Right renal cortex interstitium (tissue), 3 donors: ENCODE measurements at places on chromosomes 6 and 20.

DNA sequence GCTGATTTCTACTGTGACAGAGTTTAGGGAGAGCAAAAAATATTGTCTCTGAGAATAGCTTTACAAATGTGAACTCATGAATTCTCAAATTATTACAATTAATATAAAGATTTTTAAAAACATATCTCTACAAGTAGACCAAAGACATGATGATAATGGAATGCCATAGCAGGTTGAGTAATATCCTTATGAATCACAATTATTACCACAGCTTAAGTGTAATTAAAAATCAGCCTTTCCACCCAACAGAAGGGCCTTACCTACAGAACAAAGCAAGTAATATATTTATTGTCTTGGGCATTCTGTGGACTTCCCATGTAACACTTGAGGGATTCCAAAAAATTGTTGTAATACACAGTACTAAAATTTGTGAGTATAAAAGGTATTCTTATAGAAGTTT, 1099.6 kb upstream of the GJE1 start:
- DNase-seq = no peak

GRCh38 chr20:2708665-2709064, 16.1 kb downstream of the EBF4 start:
- no peak for DNase-seq

DNA sequence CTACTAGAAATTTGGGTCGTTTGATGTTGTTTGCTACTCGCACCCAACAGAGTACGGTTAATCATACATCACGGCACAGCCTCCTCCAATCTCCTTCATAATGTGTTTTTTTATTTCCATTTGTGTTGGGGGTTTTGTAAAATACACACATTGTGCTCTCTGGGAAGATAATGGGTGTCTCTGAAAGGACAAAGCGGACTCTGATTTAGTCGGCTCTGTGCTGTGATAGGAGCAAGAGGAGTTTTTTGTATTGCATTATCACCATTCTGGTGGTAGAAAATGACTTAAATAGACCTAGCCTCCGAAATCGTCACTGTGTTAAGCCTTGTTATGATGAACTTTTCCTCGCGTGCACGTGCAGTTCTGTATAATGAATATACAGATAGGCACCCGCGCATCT, 196.3 kb downstream of the CDH4 start:
- DNase-seq = no peak

DNA sequence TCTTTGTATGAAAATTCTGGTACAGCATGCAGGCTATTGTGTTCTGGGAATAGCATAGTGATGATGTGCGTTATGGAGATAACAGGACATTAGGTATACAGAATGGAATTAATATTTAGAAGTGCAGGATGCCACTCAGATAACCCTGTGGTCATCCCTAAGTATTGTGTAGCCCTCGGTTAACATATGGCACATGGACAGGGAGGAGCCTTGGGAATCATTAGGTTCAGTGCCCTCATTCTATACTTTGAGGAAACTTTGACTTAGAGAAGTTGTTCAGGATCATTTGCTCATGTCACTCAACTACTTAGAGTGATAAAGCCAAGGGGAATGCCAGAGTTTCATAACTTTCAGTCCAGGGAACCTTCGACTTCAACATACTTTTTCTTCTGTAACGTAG, 185.9 kb downstream of the UST start:
- DNase-seq = no peak

DNA sequence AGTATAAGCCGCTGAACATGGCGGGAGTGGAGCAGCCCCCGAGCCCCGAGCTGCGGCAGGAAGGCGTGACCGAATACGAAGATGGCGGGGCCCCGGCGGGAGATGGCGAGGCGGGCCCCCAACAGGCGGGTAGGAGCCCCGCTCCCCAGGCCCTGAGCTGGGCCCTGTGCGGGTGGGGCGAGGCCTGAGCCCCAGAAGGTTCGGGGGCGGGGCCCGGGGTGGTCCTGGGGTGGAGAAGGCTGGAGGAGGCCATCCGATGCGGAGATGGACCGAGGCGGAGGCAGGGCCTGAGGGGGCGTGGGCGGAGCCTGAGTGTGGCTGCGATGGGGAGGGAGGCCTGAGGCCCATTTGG, 7.1 kb downstream of the L3MBTL1 start:
- DNase-seq = no peak

- no peak for DNase-seq
Measured at GRCh38 chr20:62128502-62128901, 6.2 kb downstream of the LSM14B start.

GRCh38 chr20:25532971-25533391, 52.4 kb downstream of the NINL start:
- DNase-seq = no peak

DNA sequence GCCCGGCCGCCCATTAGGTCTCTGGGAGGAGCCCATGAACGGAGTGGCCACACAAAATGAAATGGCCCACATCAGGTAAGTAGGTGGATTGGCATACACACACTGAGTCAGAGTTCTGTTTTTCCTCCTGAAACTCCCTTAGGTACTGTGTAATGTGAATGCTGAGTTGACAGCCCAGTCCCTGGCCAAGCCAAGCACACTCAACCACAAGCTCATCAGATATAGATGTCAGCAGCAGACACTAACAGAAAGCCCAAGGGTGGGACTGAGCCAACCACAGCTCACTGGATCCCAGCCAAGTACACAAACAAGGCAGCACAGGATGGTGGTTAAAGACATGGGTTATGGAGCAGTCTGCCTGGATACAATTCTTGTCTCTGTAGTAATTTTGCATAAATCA, 403.4 kb downstream of the GJA1 start:
- DNase-seq = no peak

DNA sequence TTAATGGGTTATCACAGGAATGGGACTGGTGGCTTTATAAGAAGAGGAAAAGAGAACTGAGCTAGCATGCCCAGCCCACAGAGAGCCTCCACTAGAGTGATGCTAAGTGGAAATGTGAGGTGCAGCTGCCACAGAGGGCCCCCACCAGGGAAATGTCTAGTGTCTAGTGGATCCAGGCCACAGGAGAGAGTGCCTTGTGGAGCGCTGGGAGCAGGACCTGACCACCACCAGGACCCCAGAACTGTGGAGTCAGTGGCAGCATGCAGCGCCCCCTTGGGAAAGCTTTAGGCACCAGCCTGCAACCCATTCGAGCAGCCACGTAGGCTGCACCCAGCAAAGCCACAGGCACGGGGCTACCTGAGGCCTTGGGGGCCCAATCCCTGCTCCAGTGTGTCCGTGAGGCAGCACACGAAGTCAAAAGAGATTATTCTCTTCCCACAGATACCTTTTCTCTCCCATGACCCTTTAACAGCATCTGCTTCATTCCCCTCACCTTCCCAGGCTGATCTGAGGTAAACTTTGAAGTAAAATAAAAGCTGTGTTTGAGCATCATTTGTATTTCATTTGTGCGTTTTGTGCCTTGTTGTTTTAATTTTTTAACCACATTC, 4.4 kb downstream of the HLA-E start:
- no peak for DNase-seq

- DNase-seq = no peak
Measured at GRCh38 chr6:39849764-39850163, 57.6 kb downstream of the DAAM2 start.

DNA sequence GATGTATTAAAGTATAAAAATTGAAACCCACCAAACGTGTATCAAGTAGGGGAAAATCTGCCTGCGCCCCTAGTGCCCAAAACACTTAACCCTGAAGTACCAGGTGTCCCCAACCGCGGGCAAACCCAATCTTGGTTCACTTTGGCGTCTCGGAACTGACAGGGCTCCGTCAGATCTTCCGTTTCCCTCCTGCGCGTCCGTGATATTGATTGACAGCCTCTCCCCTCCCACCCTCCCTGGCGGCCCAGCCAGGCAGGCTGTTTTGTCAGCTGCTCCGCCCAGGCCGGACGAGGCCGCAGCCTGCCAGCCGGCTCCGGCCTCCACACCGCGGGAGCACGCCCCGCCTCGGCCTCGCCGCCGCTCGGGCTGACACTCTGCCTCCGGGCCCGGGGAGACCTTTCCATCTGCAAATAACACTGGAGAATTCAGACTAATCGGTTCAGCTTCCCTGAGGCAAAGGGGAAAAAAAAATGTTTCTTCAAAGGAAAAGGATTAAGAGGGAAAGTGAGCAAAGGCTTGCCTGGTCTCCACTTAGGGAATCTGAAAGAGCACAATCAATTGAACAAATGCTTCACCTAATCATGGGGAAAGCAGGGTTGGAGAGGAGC, 234.9 kb upstream of the MCHR2 start:
- peak; percentile 37 for DNase-seq

GRCh38 chr6:41502566-41502916, 43.6 kb upstream of the FOXP4 start:
- DNase-seq = no peak

- DNase-seq = no peak
Measured at GRCh38 chr6:42241915-42242314, 24.3 kb upstream of the MRPS10 start.

DNA sequence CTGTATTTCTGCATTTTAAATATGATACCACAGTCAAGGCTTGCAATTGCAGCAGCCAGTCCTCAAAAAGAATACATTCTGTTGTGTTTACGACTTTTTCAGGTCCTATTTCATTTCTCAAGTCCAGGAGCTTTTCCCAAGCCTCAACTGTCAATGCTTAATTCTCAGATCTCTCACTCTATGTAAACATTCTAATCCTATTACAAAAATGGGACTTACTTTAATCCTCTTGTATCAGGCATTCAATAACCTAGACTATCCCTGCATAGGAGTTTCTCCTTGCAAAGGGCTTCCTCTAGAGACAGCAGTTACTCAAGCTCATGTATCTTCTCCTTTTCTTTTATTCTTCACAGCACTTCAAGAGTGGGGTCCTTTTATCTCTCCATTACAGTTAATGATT, 1293.0 kb downstream of the GRIK2 start:
- no peak for DNase-seq

GRCh38 chr6:139479433-139480222, 105.2 kb upstream of the CITED2 start:
- DNase-seq = no peak

- no peak for DNase-seq
Measured at GRCh38 chr6:128899341-128900050, 16.6 kb downstream of the LAMA2 start.

GRCh38 chr6:167846997-167847606, 20.4 kb downstream of the AFDN start:
- DNase-seq = no peak
